ENCODE measurements at places on chromosomes 16 and 17. TPM values are rescaled to one million over a fixed set of nuclear protein-coding genes. Genes with fewer than 3 reads are reported as not detected.

DNA sequence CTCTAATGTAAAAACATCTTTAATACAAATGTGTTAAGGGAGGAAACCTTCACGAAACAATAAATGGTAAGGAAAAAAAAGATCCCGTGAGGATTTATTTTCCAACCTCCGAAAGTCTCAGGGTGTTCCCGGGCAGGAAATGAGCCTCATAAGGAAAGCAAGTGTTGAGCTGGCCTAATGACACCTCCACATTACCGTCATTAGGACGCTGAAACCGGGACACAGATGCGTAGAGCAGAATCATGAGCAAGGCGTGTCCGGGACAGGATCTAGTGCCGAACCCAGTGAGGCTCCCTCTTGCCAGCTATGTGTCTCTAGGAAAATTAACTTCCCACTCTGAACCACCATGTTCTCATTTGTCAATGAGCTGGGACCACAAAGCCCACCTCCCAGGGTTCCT, 22.7 kb upstream of the CYTH1 start:
- H3K4me3 ChIP-seq, result no peak overlapping the region
- no peaks in the 10 kb centered on the region for H3K27me3 ChIP-seq

GRCh38 chr16:66271074-66272060, 95.1 kb upstream of the CDH5 start:
- H3K27me3 ChIP-seq, result no peaks in the 10 kb centered on the region
- H3K4me1 ChIP-seq, result peaks cover 4% of the 10 kb centered on the region
- H3K36me3 ChIP-seq, result no peaks in the 10 kb centered on the region
- DNase-seq, result no peak

GRCh38 chr17:48123776-48124388, 16.3 kb downstream of the SNX11 start:
- no peak overlapping the region for H3K4me3 ChIP-seq
- H3K4me1 ChIP-seq, result peaks cover 15% of the 10 kb centered on the region
- no peak overlapping the region for H3K27ac ChIP-seq
- DNase-seq, result no peak
- no peaks in the 10 kb centered on the region for H3K27me3 ChIP-seq

DNA sequence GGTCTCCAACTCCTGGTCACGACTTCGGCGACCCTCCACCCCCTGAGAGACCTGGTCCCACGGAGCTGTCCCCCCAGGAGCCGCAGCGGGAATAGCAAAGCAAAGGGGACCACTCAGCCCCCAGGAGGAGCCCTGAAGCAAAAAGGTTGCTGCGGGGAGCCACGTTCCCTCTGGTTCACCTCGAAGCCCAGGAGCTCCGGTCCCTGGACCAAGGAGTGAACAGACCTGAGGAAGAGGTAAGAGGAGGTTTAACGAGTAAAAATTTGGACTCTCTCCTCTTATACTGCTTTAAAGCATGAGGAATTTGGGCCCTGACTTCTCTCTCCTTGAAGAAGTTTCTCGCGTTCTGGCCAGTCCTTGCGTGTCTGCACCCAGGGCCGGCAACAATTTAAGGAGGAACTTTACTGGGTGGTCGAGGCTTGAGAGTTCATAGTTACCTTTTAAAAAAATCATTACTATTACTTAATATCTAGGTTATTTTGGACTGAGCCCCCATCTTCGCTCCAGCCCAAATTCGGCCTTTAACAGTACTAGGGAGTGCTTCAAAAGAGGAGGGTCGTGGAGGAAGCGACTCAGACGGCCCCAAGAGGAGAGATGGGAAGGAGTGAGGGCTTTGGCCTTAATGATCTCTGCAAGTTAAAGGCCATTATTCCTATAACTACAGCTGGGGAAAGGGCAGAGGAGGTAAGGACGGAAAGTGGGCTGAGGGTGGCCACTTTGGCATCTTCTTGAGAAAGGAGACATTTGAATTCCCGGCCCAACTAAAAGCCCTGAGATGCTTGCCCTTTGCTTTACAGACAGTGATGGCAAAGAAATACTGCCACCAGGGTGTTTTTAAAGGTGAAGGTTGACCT, 16.9 kb upstream of the HOXB9 start:
- H3K4me1 ChIP-seq, result no peaks in the 10 kb centered on the region
- H3K36me3 ChIP-seq, result no peaks in the 10 kb centered on the region
- H3K4me3 ChIP-seq, result no peak overlapping the region
- DNase-seq, result no peak
- no peak overlapping the region for H3K27ac ChIP-seq
- H3K27me3 ChIP-seq, result peaks cover 83% of the 10 kb centered on the region

- H3K36me3 ChIP-seq, result no peaks in the 10 kb centered on the region
- no peak overlapping the region for H3K4me3 ChIP-seq
- H3K4me1 ChIP-seq, result no peaks in the 10 kb centered on the region
- H3K27ac ChIP-seq, result no peak overlapping the region
Observed at GRCh38 chr17:82436601-82437324, 13.8 kb downstream of the CYBC1 start.

GRCh38 chr17:64355536-64356303, 34.9 kb downstream of the PECAM1 start:
- peaks cover 56% of the 10 kb centered on the region for H3K36me3 ChIP-seq
- no peaks in the 10 kb centered on the region for H3K27me3 ChIP-seq
- DNase-seq, result peak; percentile 47

- no peaks in the 10 kb centered on the region for H3K27me3 ChIP-seq
- H3K36me3 ChIP-seq, result no peaks in the 10 kb centered on the region
- no peak for DNase-seq
- no peak overlapping the region for H3K4me3 ChIP-seq
Observed at GRCh38 chr17:57501016-57501415, 244.1 kb downstream of the CCDC182 start.

The PTX4 gene
- total RNA-seq, result 0.31 TPM

Measured in endothelial cell of umbilical vein (primary cell).